WTC11 (cell line): ENCODE measurements at places on chromosomes 4 and X. TPM values are rescaled to one million over a fixed set of nuclear protein-coding genes. Genes with fewer than 3 reads are reported as not detected.

The SMARCA1 gene
- 46.1 to 57.3 TPM (median 54.9 TPM) in 3 replicates for total RNA-seq

The ZNF157 gene
- 1.7 to 2.0 TPM (median 1.8 TPM) in 3 replicates for total RNA-seq

The CXCL1 gene
- total RNA-seq, result 0.85 to 1.4 TPM (median 1.4 TPM) in 3 replicates

The LGI2 gene
- 5.8 to 12.2 TPM (median 8.3 TPM) in 3 replicates for total RNA-seq

The MID1IP1 gene
- 118 to 132 TPM (median 131 TPM) in 3 replicates for total RNA-seq

The STBD1 gene
- 1.4 to 2.6 TPM (median 2.0 TPM) in 3 replicates for total RNA-seq

The GYPB gene
- total RNA-seq, result not detected in 3 replicates

The CCDC110 gene
- total RNA-seq, result 2.1 to 2.9 TPM (median 2.2 TPM) in 3 replicates

The MAGEB17 gene
- 0.27 to 0.63 TPM (median 0.41 TPM) in 3 replicates for total RNA-seq

The NKX3-2 gene
- 0.07 TPM in 1 of 3 replicates, not detected in the others for total RNA-seq

The PITX2 gene
- 11.3 to 24.9 TPM (median 12.2 TPM) in 3 replicates for total RNA-seq
